ENCODE measurements at places on chromosomes 16 and 17.

DNA sequence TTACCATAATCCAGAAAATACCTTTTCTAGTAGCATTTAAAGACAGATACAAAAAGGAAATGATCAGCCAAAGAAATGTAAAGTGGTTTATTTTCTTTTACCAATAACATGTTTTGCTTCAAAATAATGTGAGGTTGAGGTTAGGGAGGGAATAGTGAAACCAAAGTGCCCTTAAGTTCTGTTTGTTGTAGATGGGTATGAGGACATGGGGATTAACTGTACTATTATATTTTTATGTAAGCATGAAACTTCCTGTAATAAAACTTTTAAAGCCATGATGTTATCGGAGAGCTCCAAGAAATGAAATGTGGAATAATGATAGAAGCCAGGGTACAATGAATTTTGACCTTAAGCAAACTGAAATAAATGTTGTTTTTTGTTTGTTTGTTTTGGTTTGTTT, 9.9 kb downstream of the C16orf46 start:
- DNase-seq = no peak

- no peak for DNase-seq
These were observed 70.9 kb upstream of the ARL4D start for GRCh38 chr17:43327834-43328420.

- DNase-seq = no peak
These were observed 12.7 kb downstream of the SEC14L1 start for GRCh38 chr17:77153472-77153871.

GRCh38 chr17:40100669-40101366, 429 bp upstream of the NR1D1 start:
- peak; percentile 97 for DNase-seq

DNA sequence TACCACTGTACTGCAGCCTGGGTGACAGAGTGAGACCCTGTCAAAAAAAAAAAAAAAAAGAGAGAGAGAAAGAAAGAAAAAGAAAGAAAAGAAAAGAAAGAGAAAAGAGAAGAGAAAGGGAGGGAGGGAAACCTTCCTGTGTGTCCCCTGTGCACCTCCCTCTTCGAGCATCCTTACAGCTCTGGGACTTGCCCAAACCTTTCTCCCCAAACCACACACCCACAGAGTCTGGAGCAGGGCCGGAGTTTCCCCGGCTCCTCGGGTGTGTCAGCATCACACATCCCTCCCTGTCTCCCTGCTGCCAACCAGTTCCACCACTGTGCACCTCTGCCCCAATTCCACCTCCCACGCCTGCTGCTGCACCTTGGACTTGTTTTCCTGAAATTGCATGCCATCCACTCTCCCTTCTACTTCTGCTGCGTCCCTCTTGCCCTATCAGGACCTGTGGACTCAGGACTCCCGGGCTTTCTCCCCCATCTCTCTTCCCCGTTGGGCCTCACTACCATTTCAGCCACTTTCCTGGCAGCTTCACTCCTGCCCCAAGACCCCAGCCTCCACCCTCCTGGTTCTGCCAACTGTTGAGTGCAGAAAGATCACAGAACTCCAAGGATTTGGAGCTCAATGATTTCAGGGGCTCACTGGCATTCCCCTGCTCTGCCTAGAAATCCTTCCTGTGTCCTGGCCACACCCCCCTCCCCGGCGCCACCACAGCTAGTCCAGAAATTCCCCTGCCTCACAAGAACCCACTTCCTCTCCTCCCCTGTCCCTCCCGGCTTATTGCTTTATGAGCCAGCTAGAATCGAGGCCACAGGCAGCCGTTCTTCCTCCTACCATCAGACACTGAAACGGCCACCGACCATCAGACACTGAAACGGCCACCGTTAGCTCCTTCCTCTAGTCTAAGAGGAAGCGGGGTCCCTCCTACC, 3.7 kb upstream of the CDK3 start:
- no peak for DNase-seq

Measured in RPMI8226 (cell line).